Large intestine (tissue), 12 donors: ENCODE measurements at places on chromosomes 4 and X. TPM values are rescaled to one million over a fixed set of nuclear protein-coding genes. Genes with fewer than 3 reads are reported as not detected.
A peak's percentile ranks its signal among the peaks of the same experiment; 100 is the strongest.

Gene TEC
- polyA plus RNA-seq, result 4.6 TPM

GRCh38 chr4:16129336-16129735 is 45.5 kb upstream of the PROM1 start:
- no peak overlapping the region for H3K4me3 ChIP-seq
- H3K27me3 ChIP-seq, result no peaks in the 10 kb centered on the region
- no peak for DNase-seq

DNA sequence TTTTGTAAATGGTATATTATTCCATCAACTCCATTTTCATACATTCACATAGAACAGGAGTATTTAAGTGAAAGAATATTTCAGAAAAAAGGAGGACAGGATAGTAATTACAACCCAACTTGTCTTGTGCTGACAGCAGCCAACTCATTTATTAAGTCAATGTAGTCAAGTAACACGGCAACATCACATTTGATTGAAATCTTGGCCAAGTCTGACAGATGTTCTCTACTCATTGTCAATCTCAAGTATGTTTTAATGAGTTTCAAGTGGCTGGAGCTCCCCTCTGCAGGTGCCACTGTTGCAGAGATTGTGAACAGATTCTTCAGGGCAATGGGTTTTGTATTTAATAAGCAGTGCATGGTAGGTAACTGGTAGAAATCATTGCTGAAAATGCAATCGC is 332.5 kb downstream of the C4orf33 start:
- H3K4me3 ChIP-seq, result no peak overlapping the region
- DNase-seq, result no peak

DNA sequence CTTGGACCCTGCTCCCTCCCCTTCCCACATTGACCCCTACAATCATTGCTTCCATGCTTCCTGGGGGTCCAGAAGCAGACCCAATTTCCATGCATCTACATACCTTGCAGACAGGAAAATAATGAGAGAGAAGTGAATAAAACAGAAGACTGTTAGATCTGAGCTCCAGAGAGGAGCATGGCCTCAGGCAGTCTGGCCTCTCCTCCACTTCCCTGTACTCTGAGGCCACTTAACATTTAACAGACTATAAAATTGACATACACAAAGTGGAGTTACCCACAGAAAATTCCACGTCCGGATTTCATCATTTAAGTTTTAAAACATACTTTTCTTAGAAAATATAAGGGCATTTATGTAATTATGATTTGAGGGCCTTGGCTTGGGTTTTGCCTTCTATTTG is 2.1 kb upstream of the PRSS12 start:
- no peak overlapping the region for H3K27ac ChIP-seq
- peaks cover 47% of the 10 kb centered on the region for H3K27me3 ChIP-seq
- H3K4me3 ChIP-seq, result no peak overlapping the region
- H3K4me1 ChIP-seq, result no peaks in the 10 kb centered on the region
- H3K36me3 ChIP-seq, result no peaks in the 10 kb centered on the region
- DNase-seq, result no peak

- H3K36me3 ChIP-seq, result no peaks in the 10 kb centered on the region
- no peaks in the 10 kb centered on the region for H3K4me1 ChIP-seq
- H3K27me3 ChIP-seq, result no peaks in the 10 kb centered on the region
- no peak overlapping the region for H3K4me3 ChIP-seq
Observed at GRCh38 chr4:73648478-73648877, 28.2 kb upstream of the RASSF6 start.

Gene CCNI
- polyA plus RNA-seq, result 242 TPM

Gene NMU
- 1.3 TPM for polyA plus RNA-seq

DNA sequence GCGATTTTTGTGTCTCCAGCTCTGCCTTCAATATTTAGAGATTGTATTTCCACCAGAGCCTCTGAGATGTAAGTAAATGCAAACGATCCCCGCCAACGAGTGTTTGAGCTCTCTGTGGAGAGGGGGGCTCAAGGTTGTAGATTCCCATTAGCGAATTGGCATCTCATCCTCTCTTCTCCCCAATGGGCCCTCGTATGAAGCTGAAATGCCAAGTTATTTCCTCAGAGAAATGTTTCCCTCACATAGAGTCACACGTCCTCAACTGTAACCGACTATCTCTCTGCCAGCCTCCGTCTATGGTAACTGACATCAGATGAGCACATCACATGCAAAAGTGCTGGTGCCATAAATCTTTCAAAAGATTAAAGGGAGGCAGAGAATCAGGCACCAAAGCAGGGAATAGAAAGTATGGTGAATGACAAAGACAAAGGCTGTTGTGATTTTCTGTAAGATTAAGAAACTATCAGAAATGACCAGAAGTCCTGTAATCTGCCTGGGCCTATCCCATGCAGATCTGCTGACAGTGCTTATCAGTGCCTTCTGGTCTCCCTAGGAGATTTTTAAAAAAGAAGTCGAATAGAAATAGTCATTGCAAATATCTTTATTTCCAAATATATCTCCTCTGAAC is 157.1 kb downstream of the PDGFRA start:
- H3K36me3 ChIP-seq, result no peaks in the 10 kb centered on the region
- H3K27me3 ChIP-seq, result no peaks in the 10 kb centered on the region
- H3K27ac ChIP-seq, result no peak overlapping the region
- no peaks in the 10 kb centered on the region for H3K4me1 ChIP-seq
- no peak for DNase-seq
- no peak overlapping the region for H3K4me3 ChIP-seq

Gene AFAP1
- polyA plus RNA-seq, result 19.3 TPM

- H3K36me3 ChIP-seq, result no peaks in the 10 kb centered on the region
- peaks cover 15% of the 10 kb centered on the region for H3K4me1 ChIP-seq
- H3K27me3 ChIP-seq, result no peaks in the 10 kb centered on the region
- no peak for DNase-seq
Observed at GRCh38 chr4:37471093-37471492, 215.1 kb downstream of the RELL1 start.

DNA sequence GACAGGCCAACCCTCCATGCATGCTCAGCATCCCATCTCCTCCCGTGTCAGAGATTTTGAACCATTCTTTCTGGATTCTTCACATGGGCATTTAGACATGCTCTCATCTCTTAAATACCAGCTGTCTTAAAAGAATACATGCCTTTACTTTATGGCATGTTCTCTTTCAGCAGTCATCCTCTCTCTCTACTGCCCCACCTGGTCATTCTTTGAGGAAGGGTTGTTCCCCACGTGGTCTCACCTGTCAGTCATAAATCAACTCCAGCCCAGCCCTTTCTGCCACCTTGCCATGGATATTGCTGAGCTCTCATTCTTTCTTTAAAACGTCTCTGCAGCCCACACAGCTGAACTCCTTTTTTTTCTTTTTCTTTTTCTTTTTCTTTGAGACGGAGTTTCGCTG is 111.3 kb downstream of the ARHGAP10 start:
- H3K4me1 ChIP-seq, result peaks cover 3% of the 10 kb centered on the region
- DNase-seq, result peak; percentile 59
- H3K36me3 ChIP-seq, result peaks cover 3% of the 10 kb centered on the region

Gene GUCY1B1
- 13.5 TPM for polyA plus RNA-seq

Gene CCDC110
- polyA plus RNA-seq, result 0.94 TPM

GRCh38 chr4:604131-604530 is 21.2 kb upstream of the PDE6B start:
- no peak for DNase-seq
- H3K27ac ChIP-seq, result no peak overlapping the region
- no peaks in the 10 kb centered on the region for H3K36me3 ChIP-seq
- no peak overlapping the region for H3K4me3 ChIP-seq
- H3K27me3 ChIP-seq, result peaks cover 6% of the 10 kb centered on the region
- H3K4me1 ChIP-seq, result no peaks in the 10 kb centered on the region

GRCh38 chrX:132118358-132118757 is 9.5 kb downstream of the FRMD7 start:
- DNase-seq, result no peak
- H3K4me3 ChIP-seq, result no peak overlapping the region
- H3K27ac ChIP-seq, result no peak overlapping the region
- H3K36me3 ChIP-seq, result no peaks in the 10 kb centered on the region
- no peaks in the 10 kb centered on the region for H3K27me3 ChIP-seq

GRCh38 chrX:48826876-48827653 is 752 bp downstream of the ERAS start:
- peaks cover 29% of the 10 kb centered on the region for H3K27me3 ChIP-seq
- peaks cover 27% of the 10 kb centered on the region for H3K36me3 ChIP-seq
- no peak overlapping the region for H3K27ac ChIP-seq
- H3K4me1 ChIP-seq, result no peaks in the 10 kb centered on the region
- DNase-seq, result no peak

Gene RNF175
- polyA plus RNA-seq, result 1.1 TPM

DNA sequence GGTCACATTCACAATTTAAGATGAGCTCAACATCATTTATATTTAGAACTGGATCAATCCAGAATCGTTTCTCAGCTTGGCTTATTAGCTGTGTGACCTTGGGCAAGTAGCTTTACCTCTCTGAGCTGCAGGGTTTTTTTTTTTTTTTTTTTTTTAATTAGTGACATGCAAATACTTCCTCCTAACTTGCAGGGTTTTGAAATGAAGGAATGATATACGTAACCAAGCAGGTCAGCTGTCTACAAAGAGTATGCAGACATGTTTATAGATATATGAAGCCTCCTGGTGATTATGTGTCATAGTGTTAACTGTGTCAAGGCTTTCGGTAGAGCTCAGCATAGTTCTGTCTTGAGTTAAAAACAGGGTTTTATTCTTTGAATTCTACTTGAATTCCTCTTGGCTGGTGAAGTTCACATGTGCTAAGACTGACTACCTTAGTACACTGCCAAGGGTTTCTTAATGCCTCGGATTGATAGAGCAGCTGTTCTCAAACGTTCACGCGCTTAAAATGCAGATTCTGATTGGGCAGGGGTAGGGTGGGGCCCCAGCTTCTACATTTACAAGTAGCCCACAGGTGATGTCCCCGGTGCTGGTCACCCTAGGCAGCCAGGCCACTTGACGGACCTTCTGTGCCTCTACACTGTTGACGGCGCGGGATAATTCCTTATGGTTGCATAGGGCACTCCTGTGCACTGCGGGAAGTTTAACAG is 654 bp upstream of the STS start:
- peak overlapping the region; percentile 69 for H3K4me3 ChIP-seq
- H3K27me3 ChIP-seq, result no peaks in the 10 kb centered on the region
- peaks cover 10% of the 10 kb centered on the region for H3K4me1 ChIP-seq
- no peaks in the 10 kb centered on the region for H3K36me3 ChIP-seq
- no peak for DNase-seq

- no peak overlapping the region for H3K27ac ChIP-seq
- H3K4me3 ChIP-seq, result no peak overlapping the region
- H3K36me3 ChIP-seq, result no peaks in the 10 kb centered on the region
- DNase-seq, result no peak
Observed at GRCh38 chr4:93756101-93756500, 72.5 kb upstream of the ATOH1 start.

Gene PABPC4L
- polyA plus RNA-seq, result 3.1 TPM

DNA sequence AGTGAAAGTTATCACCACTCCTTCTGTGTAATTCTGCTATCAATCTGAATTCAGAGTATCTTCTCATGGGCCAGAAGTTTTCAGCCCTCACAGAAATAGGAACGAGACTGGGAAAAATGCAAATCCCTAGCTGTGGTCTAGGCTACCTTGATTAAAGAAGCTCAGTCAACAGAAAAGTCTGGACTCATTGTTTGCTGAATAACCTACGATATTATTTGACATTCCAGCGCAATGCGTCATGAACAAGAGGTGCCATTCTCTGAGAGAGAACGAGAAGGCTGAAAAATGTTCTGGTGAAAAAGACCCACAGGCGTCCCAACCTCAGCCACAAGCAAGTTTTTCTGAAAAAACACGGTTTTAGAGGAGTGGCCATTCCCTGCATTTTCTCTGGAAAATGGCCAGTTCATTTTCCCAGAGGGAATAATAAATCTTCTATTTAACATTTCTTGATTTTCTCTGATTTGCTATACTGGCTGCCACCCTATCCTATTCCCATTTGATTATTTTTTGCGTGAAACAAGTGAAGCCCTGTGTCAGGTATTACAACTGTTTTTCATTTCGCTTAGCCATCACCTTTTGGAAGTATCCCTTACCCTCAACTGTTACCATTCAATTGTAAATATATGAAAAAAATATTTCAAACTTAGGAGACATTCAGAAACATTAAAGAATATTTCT is 1117.6 kb upstream of the PRKX start:
- no peaks in the 10 kb centered on the region for H3K4me1 ChIP-seq
- no peaks in the 10 kb centered on the region for H3K36me3 ChIP-seq
- no peak for DNase-seq

GRCh38 chrX:47814851-47815250 is 21.9 kb upstream of the ZNF81 start:
- no peak overlapping the region for H3K27ac ChIP-seq
- H3K36me3 ChIP-seq, result no peaks in the 10 kb centered on the region
- no peak overlapping the region for H3K4me3 ChIP-seq
- H3K27me3 ChIP-seq, result no peaks in the 10 kb centered on the region
- H3K4me1 ChIP-seq, result peaks cover 3% of the 10 kb centered on the region

GRCh38 chrX:6226596-6227452 is 1.8 kb downstream of the NLGN4X start:
- no peaks in the 10 kb centered on the region for H3K4me1 ChIP-seq
- no peaks in the 10 kb centered on the region for H3K36me3 ChIP-seq
- H3K4me3 ChIP-seq, result peak overlapping the region; percentile 47
- H3K27ac ChIP-seq, result peak overlapping the region; percentile 38
- peaks cover 23% of the 10 kb centered on the region for H3K27me3 ChIP-seq
- DNase-seq, result peak; percentile 3

Gene ZFYVE28
- polyA plus RNA-seq, result 7.4 TPM

DNA sequence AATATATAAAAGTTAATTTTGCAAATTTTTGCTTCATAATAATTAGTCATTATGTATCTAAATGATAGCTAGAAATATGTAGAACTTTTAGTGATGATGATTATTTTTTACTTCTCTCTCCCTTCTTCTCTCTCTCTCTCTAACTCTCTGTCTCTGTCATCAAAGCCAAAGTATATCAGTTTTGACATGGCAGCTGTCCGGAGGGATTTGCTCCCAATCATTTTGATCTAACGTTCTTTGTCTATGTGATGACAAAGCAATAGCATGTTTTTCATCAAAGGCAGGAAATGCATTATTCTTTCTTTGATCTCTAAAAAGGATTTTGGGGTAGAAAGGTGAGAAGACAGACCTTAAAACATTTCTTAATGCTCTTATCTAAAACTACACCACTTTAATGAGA is 402.1 kb downstream of the PDGFC start:
- no peak overlapping the region for H3K4me3 ChIP-seq
- H3K27ac ChIP-seq, result no peak overlapping the region
- no peaks in the 10 kb centered on the region for H3K36me3 ChIP-seq
- H3K27me3 ChIP-seq, result no peaks in the 10 kb centered on the region
